ENCODE measurements at places on chromosomes 6 and 20.

GRCh38 chr6:31710523-31711219 lies 4.0 kb downstream of the LY6G6F start:
- DNase-seq = no peak

DNA sequence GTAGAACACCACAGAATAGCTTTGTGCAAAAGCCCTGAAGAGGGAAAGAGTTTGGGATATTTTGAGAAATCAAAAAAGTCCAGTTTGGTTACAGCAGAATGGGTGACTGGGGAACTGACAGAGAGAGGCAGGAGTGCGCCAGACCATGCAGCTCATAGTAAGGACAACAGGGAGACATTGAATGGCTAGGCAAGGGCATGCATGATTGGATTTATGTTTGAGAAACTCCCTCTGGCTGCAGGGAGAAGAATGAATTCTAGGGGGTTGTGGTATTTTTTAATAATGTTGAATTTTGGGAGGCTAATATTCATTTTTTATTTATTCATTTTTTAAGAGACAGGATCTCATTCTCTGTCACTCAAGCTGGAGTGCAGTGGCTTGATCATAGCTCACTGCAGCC lies 49.9 kb downstream of the TGM2 start:
- no peak for DNase-seq

DNA sequence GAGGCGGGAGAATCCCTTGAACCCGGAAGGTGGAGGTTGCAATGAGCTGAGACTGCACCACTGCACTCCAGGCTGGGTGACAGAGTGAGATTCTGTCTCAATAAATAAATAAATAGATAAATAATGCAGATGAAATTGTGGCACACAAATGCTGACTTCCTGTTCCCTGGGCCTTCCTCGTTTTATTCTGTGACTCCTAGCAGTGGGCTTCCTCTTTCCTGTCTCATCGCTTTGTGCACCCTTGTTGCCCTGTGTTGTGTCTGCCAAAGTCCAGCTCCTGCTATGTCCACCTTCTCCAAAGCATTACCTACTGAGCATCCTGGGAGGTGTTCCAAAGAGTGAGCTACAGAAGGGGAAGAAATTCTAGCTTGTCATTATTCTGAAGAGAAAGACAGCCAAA lies 100.2 kb upstream of the TIAM2 start:
- no peak for DNase-seq

DNA sequence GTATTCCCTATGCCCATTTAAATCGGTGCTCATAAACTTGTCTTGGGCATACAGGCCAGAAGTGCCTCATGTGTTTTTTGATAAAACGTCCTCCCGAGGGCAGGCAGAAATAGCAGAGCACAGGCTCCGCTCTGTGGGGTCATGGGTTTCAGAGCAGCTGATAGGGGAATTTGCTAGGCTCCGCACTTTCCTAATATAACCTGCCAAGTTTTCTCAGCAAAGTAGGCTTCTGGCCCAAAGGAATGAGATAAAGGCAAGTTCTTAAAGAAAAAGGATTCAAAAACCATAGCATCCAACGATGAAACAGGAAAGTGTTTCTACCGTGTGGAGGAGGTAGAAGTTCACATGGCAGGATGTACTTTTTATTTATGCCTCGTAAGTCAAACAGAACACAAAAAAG lies 69.8 kb upstream of the RALGAPA2 start:
- DNase-seq = no peak

- no peak for DNase-seq
These were observed 14.4 kb downstream of the ZNF217 start for GRCh38 chr20:53579266-53579580.

- no peak for DNase-seq
These were observed 50.5 kb upstream of the THEMIS start for GRCh38 chr6:127951172-127951917.

- DNase-seq = no peak
These were observed 85.0 kb downstream of the BFSP1 start for GRCh38 chr20:17446171-17446570.

GRCh38 chr20:62404761-62405107 lies 2.4 kb downstream of the CABLES2 start:
- DNase-seq = no peak

DNA sequence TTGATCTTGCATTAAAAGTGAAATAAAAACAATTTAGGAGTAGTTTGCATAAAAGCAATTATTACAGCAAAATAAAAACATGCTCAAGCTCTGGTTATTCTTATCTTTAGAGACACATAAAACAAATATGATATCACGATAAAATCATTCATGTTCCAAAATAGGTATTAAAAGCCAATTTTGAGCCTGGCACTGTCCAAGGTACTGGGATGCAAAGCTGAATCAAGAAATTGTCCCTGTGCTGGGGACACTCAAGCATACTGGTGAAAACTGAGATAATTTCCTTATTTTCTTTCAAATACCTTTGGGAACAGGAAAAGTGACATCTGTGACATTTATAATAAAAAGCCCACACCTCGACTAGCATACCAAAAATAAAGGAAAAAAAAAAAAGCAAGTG lies 931 bp upstream of the MTCL3 start:
- no peak for DNase-seq

DNA sequence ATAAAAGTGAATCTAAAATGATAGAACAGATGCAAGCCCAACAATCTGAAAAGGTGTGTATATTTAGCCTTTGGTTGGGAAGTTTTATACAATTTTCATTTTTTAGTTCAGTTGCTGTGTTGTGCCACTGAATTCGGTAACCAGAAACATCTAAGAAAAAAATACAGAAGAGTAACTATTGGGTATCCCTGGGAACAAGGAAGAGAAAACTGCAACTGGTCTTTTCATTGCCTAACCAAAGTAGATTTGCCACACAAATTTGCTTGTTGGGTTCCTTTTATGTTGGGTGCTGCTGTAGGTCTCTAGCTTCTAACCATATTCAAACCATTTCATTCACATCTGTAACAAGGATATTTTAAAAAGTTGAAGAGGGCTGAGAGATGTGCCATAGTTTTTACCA lies 2.8 kb upstream of the TMEM30A start:
- DNase-seq = no peak

GRCh38 chr6:110440026-110440425 lies 24.7 kb upstream of the DDO start:
- DNase-seq = no peak

DNA sequence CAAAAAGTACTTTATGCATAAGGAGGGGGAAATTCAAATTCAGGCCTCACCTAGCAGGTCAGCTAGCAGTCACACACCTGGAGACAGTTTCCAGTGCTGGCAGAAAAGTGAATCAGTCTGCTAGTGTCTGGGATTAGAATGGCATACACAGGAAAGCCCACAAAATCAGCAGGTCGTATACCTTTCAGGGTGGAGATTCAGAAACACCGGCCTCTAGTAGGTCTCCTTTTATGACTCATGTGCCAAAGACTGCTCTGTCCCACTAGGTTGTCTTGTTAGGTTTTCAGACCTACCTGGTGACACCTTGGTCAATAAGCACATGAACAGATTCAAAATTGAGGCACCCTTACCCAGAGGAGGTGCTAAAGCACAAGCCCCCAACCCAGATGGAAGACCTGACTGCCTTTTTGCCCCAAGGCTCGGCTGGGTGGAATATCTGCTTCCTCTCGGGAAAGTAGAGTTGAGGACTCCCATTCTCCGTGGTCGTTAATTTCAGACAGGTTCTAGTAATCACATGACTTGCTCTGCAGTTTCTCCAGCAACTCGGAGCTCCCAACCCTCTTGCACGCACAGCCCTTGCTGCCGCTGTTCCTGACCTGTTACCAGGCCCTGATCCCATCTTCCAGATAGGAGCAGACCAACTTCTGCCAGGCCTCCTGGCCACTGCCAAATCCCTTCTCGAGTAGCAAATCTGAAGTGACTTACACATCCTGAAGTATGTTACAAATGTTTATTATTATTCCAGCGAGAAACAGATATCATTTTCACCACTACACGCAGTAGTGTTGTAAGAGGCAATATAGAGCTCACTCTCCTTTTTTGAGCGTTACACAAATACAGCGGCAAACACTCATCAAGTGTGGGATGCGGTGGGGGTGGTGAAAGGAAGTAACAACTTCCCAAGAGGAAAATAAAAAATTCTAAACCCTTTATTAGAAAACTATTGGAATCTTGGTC lies 46.6 kb downstream of the AGPAT4 start:
- no peak for DNase-seq

- no peak for DNase-seq
These were observed 43.3 kb upstream of the SCGN start for GRCh38 chr6:25608558-25609174.

DNA sequence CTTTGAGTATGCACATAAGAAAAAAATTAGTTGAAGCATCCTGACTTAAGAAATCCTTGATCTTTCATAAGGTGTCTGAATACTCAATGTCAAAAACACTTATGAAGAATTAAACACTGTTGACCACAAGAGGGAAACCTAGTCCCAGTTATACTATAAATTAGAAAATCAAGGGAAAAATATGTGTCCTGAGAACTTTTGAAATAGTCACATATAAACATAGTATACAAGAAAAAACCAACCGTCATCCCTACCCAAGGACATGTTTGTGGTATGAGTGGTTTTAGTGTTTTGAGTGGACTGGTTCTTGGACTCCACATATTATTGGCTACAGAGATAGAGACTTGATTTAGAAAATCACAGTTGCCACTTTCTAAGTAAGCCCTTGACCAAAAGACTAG lies 7.6 kb upstream of the HLA-DRA start:
- no peak for DNase-seq

DNA sequence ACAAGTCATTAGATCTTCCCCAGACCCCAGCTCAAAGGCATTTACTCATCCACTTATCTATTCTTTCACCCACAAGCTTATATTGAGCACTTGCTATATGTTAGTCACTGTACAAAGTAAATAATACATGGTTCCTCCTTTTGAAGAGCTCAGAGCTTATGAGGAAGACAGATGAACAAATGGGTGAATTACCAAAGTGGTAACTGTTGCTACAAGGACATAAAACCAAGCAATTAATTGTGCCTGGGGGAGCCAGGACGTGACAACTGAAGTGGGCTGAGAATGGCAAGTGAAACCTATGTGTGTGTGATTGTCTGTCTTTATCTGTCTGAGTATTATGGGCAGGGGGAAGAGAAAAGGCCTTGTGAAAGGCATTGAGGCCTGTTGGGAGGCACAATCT lies 45.6 kb upstream of the AKIRIN2 start:
- no peak for DNase-seq

DNA sequence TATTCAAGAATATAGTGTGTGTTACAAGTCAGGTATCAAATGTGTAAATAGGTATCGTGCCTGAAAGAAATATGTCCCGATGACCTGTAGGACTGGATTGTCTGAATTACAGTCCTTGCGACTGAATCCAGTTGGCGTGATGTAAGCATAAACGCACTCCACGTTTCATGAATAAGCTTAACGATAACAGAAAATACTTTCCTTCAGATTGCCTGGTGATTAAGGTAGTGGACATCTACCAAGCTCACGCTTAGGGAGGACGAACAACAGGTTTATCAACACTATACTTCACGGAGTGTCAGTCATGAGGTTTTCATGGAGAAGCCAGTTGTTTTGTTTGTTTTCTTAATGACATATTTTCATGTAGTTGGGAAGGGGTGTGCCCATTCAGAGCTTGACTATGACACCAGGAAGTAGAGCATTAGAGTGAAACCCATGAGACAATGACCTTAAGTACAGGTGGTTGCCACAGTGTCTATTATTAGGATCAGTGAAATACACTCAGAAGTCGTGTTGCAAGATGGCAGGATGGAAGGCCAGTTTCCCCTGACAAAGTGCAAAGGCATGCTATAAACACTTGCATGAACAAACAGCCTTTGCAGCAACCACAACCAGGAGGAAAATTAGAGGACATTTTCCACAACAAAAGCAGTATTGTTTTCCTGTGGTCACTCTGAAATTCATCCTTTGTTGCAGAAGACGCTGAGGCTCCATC lies 305.8 kb upstream of the PRDM1 start:
- DNase-seq = no peak

DNA sequence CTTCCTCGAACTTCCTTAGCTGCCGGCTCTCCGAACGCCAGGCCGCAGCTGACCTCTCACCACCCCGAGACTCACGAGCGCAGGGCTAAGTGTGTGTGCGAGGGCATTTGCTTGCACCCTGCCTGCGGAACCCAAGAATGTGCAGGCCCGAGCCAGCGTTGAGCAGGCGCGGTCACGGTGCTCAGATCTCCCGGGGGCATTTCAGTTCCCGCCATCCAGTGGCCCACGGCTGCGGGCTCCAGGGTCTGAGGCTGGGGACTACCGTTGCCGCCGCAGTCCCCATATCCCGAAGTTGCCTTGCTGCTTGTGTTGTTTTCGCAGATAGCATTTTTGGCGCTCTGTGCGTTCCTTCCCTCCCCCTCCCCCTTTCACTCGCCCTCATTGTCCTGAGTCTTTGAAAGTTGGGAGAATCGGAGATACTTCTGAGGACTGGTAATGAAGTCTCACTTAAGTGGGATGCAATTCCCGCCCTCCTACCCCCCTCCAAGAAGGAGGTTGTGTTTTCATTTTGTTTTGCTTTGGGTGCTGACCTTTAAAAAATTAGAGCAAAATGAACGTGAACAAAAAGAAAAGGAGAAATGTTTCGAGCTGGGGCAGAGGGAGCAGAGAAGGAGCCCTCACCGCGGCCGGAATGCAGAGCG lies 1.7 kb downstream of the NR2E1 start:
- no peak for DNase-seq

DNA sequence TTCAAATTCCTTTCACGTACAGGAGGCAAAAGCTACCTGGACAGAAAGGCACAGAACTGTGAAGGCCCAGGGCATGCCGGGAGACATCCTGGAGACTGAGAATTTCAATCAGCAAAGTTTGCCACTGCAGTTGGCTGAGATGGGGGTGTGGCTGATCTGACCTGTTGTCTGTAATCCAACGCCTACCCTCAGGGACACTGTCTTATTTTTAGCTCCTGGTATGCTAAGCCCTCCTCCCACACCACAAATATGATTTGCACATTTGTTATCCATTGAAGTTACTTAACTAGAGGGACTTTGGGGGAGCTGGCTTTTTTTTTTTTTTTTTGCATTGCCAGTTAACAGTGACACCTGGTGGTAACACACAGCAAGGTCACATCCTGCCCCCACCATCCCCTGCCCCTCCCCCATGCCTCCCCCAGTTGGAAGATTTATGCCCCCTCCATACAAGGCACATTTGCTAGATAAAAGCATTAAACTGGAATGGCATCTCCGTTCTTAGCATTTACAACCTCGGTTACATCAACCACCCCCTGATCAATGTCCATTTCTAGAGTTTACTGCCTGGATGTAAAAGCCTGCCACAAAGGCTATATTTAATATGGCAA lies 40.4 kb downstream of the TTI1 start:
- no peak for DNase-seq

GRCh38 chr6:157223511-157223910 lies 99.8 kb downstream of the TMEM242 start:
- no peak for DNase-seq

Measured in activated naive CD4-positive, alpha-beta T cell treated with anti-CD3 and anti-CD28 coated beads, Interleukin-2, amount 50 U/mL, for 16 hours (primary cell).